ENCODE measurements at places on chromosomes 2 and 18.

GRCh38 chr2:113391073-113391472 lies 46.4 kb upstream of the ZNG1B start:
- DNase-seq, result no peak

GRCh38 chr2:132909427-132909826 lies 239.4 kb upstream of the LYPD1 start:
- no peak for DNase-seq

- DNase-seq, result no peak
Measured at GRCh38 chr2:28981016-28981441, at the start of gene TOGARAM2. Gene TOGARAM2 (plus strand): TSS chr2:28981298. CDS start chr2:28994835, 13,537 bp downstream.

GRCh38 chr18:35827903-35828275 lies 144.6 kb upstream of the RMP24 start:
- no peak for DNase-seq

DNA sequence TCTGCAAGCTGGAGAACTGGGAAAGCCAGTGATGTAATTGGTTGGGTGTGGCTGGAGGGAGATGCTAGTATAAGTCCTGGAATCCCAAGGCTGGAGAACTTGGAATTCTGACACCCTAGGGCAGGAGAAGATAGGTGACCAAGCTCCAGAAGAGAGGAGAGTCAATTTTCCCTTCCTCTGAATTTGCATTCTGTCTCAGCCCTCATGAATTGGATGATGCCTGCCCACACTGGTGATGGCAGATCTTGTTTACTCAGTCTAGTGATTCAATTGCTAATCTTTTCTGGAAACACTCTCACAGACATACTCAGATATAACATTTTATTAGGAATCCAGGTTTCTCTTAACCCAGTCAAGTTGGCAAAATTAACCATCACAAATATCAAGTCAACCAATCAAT lies 287.2 kb downstream of the RDH14 start:
- DNase-seq, result no peak

DNA sequence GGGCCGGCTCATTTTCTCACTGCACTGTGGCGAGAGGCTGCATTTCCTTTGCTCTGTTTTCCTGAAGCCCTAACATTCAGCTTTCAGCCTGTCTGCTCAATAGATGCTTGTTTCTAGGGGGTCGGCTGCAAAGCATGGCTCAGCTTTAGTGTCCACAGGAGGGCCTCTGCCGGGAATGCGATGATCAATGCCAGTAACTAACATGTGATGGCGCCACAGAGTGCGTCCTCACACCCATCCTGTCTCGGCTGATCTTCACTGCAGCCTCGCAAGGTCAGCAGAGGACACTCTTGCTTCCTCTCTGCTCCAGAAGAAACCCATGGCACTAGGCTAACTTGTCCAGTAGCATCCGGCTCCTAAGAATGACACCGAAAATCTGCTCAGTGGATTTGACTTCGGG lies 156.4 kb upstream of the PXDN start:
- no peak for DNase-seq

- no peak for DNase-seq
Measured at GRCh38 chr2:207135801-207136457, 29.8 kb downstream of the KLF7 start.

DNA sequence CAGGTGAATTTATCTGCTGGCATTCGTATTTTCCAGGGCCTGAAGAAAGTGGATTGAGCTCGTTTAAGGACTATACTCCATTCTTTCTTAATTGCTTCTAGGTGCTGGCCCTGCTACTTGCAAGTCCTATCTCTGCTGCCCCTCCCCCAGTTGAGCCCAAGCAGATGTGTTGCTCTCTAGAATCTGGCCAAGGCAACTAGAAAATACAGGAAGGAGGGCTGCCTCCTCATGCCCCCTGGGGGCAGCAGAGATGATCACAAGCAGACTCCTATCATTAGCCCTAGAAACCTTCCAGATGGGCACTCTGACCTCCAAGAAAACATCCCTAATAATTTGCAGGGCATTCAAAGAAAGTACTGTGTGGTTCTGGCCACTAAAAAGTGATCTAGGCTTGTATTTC lies 72.5 kb upstream of the CYP26B1 start:
- DNase-seq, result no peak

DNA sequence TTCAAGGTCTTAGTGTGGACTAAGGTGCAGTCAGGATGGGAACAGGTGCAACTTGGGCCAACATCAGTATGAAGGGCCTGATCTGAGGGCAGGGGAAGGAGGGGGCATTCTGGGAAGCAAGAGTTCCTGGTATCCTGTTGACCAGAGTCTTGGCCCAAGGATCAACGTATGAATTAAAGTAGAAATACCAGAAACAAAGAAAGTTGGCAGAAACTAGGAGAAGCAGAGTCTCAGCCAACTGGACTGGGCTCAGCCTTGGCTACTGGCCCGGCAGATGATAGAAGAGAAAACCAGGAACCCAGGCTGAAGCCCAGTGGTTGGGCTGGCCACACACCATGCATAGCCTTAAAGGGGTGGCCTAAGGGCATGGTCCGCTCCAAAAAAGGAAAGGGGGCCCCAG lies 2.3 kb downstream of the CETN1 start:
- DNase-seq, result no peak

DNA sequence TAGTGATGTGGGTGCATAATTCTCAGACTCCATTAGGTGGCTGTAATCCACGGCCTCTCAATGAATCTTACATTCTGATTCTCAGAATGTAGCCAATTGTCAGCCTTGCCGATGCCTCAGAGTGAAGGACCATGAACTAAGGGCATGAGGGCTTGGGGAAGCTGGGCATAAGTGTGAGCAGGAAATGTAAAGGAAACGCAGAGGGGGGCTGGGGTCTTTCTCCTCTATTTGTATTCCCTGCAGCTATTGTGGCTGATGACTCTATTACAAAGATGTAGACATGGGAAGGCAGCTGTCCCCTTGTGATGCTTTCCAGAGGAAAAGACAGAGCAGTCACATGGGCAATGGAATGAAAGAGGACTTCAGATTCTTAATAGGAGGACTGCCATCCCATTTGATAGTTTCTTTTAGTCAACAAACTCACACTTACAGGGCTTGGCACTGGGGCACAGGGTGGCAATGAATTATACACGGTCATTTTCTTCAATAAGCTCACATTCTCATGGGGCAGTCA lies 353.2 kb upstream of the PKDCC start:
- DNase-seq, result no peak

GRCh38 chr18:31500051-31500688 lies 2.2 kb downstream of the DSG2 start:
- DNase-seq, result no peak

GRCh38 chr2:240412975-240413812 lies 22.3 kb upstream of the GPC1 start:
- no peak for DNase-seq

DNA sequence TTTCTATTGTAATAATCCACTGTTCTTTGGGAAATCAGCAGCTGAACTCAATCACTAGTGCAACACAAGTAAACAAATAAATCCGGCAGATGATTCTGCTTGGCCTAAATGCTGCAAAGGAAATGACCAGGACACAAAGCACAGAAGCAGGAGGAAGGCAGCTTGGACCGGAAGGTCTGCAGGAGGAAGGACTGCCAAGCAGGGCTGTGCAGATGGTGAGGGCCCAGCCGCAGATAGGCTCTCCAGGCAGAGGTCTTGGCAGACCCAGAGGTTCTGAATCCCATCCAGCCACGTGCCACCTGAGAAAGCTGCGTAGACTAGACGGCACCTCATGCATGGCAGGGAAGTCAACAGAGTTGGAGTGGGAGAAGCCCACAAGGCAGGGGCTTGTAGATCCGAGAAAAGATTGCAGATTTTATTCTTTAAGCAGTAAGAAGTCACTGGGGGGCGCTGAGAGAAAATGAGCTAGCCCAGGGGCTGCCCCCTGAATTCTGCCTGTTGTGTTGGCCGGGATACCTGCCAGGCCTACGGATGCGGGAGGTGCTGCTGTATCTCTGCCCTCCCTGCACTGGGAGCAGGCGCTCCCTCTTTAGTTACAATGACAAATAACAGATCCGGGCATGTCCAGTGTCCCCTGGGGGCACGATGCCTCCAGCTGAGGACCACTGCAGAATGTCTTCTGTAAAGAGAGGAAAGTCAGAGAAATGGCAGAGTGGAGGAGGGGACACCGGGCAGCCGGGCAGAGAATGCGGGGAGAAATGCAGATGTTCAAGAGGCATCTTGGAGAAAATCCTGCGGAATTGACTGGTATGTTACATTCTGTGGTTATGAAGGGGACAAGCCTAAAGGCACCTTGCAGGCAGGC lies 153.5 kb downstream of the PXDN start:
- DNase-seq, result no peak

All from keratinocyte (primary cell).